Small intestine (tissue), 16 donors: ENCODE measurements at places on chromosomes 3 and 15.

DNA sequence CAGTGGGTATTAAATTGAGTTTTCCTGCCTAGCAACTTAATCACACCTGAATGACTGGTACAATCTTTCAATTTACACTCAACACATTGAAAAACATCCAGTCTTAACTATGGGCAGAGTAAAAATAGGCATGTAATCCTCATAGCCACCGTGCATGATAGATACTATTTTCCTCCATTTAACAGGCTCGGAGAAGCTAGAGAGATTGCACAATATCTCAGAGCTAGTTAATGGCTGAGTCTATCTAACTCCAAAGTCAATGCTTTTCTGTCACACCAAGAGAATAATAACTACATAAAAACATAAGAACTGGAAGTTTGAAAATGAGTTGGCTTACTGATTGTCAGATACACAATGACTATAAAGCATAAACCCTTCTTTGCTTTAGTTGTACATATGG lies 36.8 kb downstream of the LSAMP start:
- no peak for DNase-seq

- no peak for DNase-seq
Observed at GRCh38 chr3:122215592-122216298, 32.3 kb downstream of the CASR start.

DNA sequence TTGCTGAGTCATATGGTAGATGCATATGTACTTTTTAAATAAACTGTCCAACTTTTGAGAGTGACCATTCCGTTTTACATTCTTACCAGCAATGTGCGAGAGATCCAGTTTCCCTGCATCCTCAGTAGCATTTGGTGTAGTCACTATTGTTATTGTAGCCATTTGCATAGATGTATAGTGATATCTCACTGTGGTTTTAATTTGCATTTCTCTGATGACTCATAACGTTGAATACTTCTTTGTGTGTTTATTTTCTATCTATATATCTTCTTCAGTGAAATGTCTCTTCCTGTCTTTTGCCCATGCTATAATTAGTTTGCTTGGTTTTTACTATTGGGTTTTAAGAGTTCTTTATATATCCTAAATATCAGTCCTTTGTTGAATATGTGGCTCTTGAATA lies 255.7 kb upstream of the GRM7 start:
- no peak for DNase-seq

DNA sequence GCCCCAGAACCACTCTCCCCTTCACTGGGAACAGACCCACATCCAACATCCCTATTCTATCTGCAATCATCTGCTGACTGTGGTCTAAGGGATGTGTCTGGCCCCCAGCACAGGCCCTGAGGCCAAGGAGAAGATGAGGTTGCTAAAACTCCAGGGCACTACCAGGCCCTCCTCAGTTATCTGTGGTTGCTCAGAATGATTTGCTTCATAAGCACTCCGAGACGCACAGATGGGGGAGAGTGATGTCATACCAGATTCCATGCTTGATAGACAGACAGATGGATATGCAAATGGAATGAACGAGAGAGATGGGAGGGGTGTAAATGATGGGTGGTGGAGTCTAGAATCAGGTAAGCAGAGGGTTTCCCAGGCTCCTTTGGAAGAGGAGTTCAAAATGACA lies 57.8 kb downstream of the CEMIP start:
- DNase-seq: no peak

DNA sequence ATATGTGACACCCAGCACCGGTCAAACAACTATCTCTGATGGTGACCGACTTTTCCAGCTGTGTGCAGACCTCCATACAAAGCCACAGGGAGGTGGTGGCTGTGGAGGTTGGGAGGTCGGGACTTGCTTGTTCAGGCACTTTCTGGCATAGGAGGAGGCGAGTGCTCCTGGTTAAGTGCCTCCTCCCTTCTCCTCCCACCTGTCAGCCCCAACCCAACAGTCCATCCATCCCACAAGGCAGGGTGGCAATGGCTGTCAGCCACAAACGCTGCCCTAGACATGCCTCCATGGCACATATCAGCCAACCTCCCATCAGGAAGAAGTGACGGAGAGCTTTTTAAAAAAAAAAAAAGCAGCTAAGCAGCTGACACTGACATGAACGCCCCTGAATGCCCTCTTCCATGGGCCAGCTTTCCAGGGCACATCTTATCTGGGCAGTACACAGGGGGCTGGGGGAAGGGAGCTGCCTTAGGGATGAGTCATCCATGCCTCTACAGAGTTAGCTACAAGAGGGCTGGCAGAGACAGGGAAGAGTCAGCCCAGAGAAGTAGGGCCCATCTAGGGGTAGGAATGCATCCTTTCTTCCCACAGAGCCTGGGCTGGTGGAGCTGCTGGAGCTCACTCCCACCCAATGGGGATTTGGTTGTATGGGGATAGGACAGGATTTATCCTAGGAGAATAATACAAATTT lies 41.2 kb downstream of the CCDC12 start:
- peak; percentile 93 for DNase-seq

- DNase-seq: peak; percentile 25
Observed at GRCh38 chr3:4021162-4021561, 221.9 kb downstream of the LRRN1 start.

- DNase-seq: no peak
Observed at GRCh38 chr15:56719021-56719612, 14.2 kb downstream of the ZNF280D start.

GRCh38 chr3:28989646-28990089 lies 291.2 kb upstream of the RBMS3 start:
- DNase-seq: no peak

DNA sequence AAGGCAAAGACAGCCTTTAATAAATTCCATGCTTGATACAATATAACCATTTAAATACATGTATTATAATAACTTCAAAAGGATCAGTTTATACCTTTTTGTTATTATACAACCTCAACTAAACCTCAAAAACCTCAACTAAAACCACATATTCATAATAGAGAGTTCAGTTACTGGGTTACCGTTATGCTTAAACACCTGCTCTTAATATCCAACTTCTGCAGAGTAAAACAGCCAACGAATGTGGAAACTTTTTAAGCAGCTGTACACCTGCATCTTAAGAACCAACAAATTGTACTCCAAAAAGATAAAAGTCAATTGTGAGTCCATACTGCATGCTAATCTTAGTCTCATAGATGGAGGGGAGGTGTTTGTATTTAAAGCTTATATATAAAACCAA lies 53.5 kb downstream of the TFDP2 start:
- no peak for DNase-seq

GRCh38 chr15:48437178-48437577 lies 105.9 kb downstream of the DUT start:
- no peak for DNase-seq

- peak; percentile 70 for DNase-seq
Observed at GRCh38 chr3:124986192-124987143, 51.9 kb upstream of the MUC13 start.

DNA sequence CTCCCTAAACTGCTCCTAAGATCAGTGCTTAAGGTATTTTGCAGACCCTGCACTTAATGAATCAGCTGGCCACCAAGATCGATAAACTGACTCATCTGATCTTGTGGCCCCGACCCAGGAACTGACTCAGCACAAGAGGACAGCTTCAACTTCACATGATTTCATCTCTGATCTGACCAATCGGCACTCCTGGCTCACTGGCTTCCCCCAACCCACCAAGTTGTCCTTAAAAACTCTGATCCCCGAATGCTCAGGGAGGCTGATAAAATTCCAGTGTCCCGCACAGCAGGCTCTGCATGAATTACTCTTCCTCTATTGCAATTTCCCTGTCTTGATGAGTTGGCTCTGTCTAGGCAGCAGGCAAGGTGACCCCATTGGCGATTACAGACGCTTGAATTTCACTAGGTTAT lies 13.5 kb downstream of the HTR3E start:
- DNase-seq: peak; percentile 9

DNA sequence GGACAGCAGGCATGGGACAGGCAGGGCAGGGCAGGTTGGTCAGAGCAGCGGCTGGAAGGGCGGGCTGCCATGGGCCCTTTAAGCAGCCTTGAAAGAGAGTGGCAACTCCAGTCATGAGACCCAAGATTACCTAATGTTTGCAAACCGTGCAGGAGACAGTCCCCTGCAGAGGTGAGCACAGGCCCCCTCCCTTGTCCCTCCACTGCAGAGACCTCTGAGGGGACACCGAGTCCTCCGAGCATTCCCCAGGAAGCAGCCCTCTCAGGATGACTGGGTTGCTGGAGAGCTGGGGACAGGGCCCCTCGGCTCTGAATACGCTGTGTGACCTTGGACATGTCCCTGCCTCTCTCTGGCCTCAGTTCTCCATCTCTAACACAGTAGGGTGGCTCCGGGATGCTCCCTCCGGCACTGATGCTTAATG lies 81.4 kb downstream of the IQSEC1 start:
- no peak for DNase-seq

- no peak for DNase-seq
Observed at GRCh38 chr3:11607816-11608215, 35.9 kb downstream of the VGLL4 start.

DNA sequence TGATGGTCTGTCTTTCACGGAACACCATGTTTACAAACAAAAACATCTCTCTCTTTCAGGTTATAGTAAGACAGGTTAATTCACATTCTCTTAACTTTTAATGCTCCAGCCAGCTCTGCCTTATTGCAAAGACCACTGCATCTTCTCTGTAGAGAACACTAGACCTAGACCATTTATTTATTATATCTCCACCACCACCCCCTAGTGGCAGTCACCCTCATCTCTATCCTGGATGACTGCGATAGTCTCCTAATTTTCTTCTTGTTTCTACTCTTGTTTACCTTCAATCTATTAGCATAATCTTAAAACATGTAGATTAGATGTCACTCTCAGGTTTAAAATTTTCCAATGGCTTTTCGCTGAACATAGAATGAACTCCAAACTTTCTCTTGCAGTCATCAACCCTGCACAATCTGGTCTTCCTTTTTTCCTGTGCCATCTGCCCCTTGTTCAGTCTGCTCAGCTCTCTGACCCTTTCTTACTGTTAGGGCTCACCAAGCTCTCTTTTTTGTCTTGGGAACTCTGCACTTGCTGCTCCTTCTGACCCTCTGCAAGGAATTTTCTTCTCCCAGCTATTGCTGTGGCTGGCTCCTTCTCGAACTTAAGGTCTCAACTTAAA lies 155.6 kb downstream of the SQOR start:
- peak; percentile 28 for DNase-seq

DNA sequence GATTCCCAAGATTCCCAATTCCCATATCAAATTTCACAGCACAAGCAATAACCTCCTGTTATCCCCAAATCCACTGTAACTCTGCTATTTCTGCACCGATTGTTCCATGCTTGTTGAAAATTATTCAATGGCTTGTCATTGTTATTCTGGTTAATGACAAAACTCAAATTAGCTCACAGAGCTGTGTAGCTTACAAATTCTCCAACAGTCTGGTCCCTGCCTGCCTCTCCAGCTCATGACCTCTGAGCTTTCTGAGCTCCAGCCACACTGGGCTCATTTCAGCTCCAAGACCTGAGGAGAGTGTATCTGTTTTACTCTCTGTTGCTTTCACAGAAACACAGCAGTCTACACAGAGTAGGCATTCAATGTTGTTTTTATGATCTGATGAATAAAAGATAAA lies 3.3 kb downstream of the DPPA2 start:
- no peak for DNase-seq

GRCh38 chr15:31522028-31522427 lies 195.4 kb downstream of the KLF13 start:
- DNase-seq: no peak

DNA sequence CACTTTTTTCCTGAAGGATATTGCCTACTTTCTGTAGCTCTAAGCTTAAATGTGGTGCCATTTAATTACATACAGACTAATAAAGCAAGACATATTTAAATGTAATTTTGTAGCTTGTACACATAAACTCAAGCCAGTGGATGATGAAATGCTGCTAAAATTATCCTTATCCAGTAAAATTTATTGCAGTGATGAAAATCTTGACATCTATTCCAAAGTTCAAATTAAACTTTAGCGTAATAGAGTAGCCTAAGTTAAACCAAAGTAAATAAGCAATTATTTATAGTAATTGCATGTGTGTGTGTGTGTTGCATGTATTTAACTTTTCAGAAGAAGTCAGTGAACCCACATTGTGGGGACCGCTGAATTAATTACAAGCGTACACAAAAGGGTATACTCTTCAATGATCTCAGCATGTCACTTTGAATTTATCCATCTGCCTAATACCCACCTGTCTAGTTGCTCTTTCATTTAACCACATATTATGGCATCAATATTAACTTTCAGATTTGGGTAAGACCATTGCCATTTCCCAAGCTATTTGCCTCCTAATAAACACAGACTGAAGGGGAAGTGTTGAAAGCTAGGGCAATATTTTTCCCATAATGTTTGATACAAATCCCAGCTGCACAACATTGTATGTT lies 85.0 kb downstream of the MECOM start:
- DNase-seq: no peak

GRCh38 chr3:6512172-6512800 lies 348.6 kb upstream of the GRM7 start:
- no peak for DNase-seq

DNA sequence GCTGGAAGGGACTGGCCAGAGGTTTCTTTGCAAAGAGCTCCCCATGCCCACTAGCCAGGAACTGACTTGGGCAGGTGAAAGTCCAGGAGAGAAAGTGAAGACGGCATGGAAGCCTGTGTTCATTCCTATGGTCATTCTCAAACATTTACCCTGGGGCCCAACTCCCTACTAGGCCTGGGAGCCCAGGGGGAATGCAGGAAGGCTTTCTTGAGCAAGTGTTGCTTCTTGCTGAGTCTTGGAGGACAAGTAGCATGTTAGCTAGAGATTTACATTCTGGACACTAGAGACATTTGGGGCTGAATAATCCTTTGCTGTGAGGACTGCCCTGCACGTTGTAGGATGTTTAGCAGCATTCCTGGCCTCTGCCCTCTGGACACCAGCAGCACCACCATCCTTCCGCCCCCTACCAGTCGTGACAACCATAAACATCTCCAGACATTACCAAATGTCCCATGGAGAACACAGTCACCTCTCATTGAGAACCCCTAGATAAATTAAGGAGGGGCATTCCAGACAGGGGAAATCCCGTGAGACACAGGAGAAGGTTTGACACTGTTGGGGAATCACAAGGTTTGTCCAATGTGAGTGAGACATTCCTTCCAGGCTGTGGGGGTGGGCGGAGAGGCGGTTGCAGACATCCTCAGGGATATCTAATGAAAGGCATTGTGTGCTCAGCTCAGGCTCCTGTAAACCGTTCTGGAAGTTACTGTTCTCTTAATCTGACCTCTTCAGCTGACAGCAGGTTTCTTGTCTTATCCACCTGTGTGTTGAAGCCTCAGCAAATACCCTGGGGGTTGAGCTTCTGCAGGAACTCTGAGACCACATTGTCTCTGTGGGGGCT lies 236.2 kb downstream of the TLE3 start:
- DNase-seq: no peak

- no peak for DNase-seq
Observed at GRCh38 chr3:57956119-57956832, 51.9 kb upstream of the FLNB start.

- DNase-seq: no peak
Observed at GRCh38 chr15:70770863-70771262, 7.5 kb upstream of the UACA start.

- no peak for DNase-seq
Observed at GRCh38 chr3:12919205-12919604, 77.8 kb upstream of the RPL32 start.
